Stimulated activated CD4-positive, alpha-beta T cell treated with anti-CD3 and anti-CD28 coated beads, Interleukin-1b, Interleukin-23, amount 100 ng/mL, for 1 hour (primary cell): ENCODE measurements at places on chromosomes 3 and 15.

DNA sequence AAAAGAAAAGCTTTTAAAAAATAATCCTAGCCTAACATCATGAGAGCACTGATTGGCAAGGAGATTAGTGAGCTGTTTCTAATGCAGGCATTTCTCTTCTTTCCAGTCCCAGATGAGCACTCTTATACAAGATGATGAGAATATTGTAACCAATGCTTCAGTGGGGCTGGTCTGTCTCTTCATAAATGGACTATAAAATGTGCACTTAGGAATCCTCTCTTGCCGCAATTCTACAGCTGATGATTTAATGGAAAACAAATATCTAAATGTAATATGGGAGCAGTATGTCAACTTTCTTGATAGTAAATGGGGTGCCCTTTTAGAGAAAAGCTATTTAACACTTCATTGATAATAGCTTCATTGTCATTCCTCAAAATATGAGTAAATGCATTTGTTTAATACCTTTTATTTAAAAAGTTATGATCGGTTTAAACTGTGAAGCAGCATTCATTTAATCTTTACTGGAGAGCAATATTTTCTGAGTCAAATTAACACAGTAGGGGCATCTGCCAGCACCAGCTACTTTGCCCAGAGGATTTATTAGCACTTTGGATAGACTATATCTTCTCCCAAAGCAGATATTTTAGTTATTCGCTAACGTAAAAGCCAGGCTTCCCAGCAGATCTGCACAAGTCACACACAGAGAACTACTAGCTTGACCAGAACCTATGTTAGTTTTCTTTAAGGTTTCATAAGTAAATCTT lies 985.9 kb downstream of the DIPK2A start:
- DNase-seq, result no peak

DNA sequence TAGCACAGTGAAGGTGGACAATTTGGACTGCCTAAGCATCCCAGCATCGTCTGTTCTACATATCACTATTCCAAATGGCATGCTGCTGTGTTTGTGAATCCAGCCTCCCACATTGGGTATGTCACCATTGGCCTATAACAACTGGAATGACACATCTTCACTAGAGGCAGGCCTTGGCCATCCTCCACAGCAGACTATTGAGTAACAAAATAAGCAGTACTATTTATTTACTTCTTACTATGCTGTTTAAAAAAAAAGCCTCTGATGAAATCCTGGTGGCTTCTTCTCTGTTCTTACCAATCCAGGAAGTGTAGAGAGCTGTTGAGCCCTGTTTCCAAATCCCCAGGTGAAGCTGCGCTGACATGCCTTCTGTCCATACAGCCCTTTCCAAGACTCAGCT lies 30.6 kb upstream of the CERS3 start:
- DNase-seq, result no peak

- DNase-seq, result no peak
These were observed 34.2 kb downstream of the IDH2 start for GRCh38 chr15:90067953-90068606.

DNA sequence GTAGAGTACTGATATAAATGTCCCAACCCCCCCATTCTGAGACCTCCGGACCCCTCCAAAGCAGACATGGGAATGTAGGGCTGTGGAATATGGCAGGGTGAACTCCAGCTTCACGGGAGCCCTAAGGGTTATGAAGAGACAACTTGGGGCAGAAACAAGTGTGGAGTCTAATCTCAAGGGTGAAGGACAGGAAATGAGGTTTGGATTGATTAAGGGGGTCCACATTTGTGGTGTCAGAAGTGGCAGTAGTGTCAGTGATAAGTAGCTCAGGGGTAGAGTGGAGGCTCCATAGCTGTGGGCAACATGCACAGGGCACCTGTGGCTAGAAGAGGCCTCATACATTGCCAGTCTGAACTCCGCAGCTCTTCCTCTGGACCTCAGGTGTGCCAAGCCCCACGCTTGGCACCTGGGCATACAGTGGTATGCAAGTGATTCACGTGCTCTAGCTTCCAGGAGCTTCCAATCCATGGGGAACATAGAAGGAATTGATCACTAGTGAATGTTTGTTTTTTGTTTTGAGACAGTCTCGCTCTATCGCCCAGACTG lies 4.1 kb upstream of the P4HTM start:
- no peak for DNase-seq

DNA sequence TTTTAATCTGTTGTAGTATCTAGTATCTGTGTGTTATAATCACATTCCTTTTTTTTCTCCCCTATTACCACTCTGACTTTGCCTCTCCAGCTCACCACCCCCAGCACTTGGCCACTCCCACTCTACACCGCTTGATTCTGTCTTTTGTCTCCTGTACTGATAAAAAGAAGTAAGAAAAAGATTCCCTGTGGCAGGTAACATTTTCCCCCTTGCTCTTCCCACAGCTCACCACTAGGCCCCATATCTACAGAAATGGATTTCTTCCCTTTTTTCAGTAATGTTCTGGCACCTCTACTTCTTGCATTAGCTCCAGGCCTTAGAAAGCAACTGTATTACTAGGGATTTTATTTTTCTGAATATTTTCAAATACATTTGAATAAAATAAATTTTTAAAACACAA lies 25.6 kb downstream of the KCNH8 start:
- DNase-seq, result no peak

DNA sequence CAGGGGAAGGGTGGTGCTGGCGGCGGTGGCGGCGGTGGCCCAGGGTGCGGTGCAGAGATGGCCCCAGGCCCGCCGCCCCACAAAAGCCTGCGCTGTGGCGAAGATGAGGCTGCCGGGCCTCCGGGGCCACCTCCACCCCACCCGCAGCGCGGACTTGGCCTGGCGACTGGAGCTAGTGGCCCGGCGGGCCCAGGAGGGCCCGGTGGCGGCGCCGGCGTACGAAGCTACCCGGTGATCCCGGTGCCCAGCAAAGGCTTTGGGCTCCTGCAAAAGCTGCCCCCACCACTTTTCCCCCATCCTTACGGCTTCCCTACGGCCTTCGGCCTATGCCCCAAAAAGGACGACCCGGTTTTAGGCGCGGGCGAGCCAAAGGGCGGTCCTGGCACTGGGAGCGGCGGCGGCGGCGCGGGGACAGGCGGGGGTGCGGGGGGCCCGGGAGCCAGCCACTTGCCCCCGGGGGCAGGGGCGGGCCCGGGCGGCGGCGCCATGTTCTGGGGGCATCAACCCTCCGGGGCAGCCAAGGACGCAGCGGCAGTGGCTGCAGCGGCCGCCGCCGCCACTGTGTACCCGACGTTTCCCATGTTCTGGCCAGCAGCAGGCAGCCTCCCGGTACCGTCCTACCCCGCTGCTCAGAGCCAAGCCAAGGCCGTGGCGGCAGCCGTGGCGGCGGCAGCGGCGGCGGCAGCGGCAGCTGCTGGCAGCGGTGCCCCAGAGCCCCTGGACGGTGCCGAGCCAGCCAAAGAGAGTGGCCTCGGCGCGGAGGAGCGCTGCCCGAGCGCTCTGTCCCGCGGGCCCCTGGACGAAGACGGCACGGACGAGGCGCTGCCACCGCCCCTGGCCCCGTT lies 1.6 kb downstream of the SKOR1 start:
- no peak for DNase-seq

DNA sequence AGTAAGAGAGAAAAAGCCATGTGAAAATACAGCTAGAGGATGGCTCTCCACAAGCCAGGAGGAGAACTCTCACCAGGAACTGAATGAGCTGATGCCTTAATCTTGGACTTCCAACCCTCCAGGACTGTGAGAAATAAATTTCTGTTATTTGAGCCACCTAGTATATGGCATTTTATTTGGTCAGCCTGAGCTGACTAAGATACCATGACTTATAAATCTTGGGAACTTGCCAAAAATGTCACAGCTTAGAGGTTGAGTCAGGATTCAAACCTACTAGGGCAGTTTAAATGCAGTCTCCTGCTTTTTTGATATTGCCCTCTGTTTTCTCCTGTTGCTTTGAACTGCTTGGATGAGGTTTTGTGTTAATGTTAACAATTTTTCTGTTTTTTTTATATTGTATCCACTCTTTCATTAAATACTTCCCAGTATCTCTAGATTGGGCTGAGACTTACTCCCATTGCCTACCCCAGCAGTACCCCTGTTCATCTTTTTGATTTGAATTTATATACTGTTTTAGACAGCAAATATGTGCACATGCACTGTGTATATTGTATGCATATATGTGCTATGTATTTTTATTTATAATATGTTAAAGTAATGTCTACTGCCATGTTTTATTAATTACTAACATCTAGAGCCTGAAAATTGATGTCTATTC lies 1223.2 kb downstream of the OTOL1 start:
- DNase-seq, result no peak

DNA sequence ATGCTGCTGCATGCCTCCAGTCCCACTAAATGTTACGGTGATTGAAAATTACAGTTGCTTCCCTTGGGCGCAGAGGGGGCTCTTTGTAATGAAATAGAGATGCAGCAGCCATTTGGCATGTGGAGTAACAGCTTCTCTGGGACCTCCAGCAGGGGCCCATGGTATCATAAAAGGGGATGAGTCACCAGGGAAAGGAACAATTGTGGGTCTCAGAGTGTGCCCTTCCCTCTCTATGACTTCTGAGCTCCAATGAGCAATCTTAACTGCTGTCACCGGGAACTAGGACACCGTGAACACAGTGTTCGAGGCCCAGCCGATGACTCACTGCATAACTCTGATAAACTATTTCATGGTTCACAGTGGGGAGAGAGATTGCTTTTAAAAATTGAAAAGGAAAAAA lies 164.8 kb upstream of the NUDT16 start:
- no peak for DNase-seq

- DNase-seq, result no peak
These were observed 196.2 kb downstream of the CHST2 start for GRCh38 chr3:143315766-143316165.

DNA sequence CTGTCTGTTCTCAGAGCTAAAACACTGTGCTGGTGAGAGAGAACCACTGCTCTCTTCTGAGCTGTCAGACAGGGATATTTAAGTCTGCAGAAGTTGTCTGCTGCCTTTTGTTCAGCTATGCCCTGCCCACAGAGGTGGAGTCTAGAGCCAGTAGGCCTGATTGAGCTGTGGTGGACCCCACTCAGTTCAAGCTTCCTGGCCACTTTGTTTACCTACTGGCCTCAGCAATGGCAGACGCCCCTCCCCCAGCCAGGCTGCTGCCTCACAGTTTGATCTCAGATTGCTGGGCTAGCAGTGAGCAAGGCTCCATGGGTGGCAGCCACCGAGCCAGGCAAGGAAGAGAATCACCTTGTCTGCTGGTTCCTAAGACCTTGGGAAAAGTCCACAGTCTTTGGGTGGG lies 21.0 kb upstream of the CACNA1D start:
- no peak for DNase-seq

DNA sequence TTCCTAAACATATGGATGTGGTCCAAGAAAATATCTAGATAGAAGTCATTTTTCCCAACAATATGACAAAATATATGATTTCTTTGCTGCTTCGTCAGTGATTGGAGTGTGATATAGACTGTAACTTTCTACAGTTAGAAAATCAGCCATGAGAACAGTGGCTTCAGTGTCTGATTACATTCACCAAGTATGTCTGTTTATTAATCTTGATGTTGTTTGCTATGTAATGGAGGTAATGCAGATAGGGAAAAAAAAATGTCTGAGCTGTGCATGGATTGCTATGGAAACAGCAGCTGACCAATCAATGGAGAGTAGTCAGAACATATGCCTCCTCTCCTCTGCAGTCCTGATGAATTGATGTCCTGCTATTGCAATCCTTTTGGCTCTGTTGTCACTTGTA lies 72.3 kb upstream of the GAP43 start:
- no peak for DNase-seq

DNA sequence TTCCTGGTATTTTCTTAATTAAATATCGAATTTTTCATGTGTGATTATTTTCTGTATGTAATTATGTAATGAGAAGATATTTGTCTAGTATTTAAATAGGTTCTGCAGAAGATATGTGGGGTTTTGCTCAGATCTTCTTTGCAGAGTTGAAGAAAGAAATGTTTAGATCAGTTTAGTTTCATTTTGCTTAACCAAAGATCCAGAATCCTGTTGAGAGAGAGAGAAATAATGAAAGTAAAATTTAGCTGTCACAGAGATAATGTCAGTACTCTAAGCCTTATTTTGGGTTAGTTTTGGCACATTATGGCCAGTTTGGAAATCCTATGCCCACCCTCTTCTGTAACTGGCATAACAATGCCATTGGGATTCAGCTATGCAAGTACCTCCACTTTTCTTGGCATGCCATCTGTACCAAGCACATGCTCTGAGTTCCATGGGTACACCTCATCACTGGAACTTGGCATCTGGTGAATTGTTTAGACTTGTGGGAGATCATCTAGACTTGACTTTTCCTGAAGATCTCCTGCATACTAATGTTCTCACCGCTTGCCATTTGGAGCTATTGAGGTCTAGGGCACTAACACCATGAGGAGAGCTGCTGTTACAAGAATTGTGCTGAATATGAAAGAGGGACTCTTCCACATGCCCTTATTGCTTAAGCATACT lies 30.9 kb downstream of the PLSCR1 start:
- no peak for DNase-seq

DNA sequence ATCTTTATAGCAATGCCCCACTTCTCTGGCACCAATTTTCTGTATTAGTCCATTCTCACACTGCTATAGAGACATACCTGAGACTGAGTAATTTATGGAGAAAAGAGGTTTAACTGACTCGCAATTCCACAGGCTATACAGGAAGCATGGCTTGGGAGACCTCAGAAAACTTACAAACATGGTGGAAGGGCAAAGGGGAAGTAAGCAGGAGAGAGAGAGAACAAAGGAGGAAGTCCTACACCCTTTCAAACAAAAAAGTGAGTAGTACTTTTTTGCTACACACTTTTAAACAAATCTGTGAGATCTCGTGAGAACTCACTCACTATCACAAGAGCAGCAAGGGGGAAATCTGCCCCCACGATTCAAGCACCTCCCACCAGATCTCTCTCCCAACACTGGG lies 67.8 kb upstream of the ZBED2 start:
- DNase-seq, result no peak

GRCh38 chr15:79872358-79873017 lies 24.3 kb downstream of the MTHFS start:
- DNase-seq, result peak; percentile 17

DNA sequence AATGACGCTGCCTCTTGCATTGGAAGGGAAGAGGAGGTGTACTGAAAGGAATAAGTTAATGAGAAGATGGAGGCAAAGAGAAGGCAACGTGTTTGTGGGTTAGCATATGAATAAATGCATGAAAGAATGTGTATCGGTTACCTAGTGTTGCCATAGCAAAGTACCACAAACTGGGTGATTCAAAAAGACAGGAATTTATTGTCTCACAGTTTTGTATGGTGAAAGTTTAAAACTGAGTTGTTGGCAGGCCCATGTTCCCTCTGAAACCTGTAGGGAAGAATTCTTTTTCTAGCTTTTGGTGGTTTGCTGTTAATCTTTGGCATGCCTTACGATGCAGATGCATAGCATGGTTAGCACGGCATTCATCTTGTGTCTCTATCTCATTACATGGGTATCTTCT lies 729.9 kb downstream of the MECOM start:
- DNase-seq, result no peak

DNA sequence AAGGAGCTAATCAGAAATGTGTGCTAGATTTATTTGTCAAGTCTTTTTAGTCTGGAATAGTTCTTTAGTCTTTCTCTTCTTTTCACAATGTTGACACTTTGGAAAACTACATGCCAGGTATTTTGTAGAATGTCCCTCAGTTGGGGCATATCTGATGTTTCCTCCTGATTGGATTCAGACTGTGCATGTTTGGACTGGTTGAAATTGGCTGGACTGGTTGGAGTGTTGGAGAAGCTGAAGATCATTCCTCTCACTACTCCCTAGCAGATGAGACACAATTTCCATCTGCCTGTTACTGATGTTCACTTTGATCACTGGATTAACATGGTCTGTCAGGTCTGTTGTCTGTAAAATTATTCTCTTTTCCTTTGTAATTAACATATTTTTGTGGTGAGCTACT lies 3.7 kb downstream of the NME9 start:
- DNase-seq, result no peak
